Endothelial cell of umbilical vein (primary cell): ENCODE measurements at places on chromosomes 5 and 9. TPM values are rescaled to one million over a fixed set of nuclear protein-coding genes. Genes with fewer than 3 reads are reported as not detected.

DNA sequence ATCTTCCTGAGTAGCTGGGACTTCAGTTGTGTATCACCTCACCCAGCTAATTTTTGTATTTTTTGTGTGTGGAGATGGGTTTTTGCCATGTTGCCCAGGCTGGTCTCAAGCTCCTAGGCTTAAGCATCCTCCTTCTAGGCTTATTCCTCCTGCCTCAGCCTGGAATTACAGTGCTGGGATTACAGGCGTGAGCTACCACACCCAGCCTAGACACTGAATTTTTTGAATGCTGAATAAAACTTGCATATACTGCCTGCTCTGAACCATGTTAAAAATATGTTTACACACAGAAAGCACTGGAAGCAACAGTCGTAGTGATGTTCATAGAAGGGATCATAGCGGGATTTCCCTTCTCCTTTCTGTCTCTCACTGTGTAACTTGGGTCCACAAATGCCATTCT lies 121.3 kb upstream of the ICE1 start:
- DNase-seq: no peak

DNA sequence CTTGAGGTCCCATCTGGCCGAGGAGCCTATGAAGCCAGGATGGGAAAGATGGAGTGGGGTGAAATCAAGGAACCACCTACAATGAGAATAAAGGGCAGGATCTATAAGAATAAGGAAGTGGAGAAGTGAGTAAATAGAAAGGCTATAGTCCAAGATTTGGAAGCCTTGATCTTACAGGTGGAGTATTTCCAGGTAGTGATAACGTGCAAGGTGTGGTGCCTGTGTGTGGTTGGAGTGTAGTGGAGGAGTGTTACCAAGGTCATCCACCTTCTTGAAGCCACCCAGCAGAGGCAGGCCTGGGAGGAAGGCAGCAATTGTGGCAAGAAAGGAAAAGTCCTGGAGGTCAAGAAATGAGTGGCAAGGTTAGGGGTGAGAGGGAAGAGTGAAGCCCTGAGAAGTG lies 72.9 kb downstream of the IQGAP2 start:
- DNase-seq: no peak

Gene KIF20A
- 72.0 and 78.1 TPM in 2 replicates for total RNA-seq

Gene TMEM171
- 5.0 and 5.6 TPM in 2 replicates for total RNA-seq
